GM19239 (cell line): ENCODE measurements at places on chromosomes 3 and 15.

DNA sequence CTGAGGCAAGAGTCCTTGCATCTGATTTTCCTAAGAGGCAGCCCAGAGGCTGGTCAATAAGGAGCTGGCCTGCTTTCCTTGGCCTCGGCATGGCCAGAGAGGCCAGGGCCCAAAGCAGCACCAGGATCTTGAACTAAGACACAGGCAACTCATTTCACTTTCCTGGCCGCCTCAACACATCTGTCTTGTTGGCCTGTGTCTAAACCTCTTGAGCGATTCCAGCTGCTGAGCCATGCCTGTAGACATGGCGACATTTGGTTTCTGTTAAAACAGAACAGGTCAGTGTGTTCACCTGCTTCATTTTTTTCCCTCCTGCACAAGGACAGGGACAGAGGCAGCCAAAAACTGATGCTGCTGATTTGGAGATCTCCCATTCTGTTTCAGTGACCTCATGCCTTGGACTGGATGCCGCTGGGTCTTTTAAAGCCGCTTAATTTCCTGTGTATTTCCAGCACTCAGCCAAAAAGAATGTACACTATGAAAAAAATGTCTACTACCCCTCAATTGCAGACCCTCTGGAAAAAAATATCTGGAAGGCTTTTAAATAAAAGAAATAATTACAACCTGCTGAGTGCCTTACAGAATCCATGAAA is 266.6 kb upstream of the ICE2 start:
- no peak for DNase-seq

DNA sequence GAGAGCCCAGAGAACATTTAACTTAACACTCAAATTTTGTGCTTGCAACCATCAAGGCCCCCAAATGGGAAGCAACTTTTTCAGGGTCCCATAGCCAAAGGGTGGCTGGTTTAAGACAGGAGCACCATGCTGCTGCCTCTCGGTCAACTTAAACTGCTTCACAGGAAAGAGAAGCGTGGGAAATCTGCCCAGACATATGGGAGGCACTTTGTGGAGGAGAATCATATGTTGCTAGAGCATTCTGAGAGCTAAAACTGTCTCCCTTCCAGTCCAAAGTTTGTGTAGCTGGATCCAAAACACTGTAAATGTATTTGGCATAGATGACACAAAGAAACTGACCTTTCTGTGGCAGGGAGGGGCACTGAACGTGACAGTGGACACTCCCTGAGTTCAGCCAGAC is 305.9 kb upstream of the RORA start:
- no peak for DNase-seq

GRCh38 chr3:189529889-189530471 is 101.2 kb upstream of the TP63 start:
- no peak for DNase-seq

DNA sequence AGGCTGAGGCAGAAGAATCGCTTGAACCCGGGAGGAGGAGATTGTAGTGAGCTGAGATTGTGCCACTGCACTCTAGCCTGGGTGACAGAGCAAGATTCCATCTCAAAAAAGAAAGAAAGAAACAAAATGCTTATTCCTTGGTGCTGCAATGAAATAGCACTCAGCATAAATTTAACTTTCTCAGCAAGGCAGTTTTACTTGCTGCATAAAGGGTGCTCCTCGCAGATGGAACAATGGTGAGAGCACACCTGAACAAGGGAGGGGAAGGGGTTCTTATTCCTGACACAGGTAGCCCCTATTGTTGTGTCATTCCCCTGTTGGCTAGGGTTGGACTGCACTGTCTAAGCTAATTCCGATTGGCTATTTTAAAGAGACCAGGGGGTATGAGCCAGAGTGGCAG is 17.1 kb downstream of the PAK2 start:
- no peak for DNase-seq

GRCh38 chr3:88030210-88030609 is 28.6 kb downstream of the CGGBP1 start:
- DNase-seq, result no peak

GRCh38 chr15:54082836-54083492 is 104.7 kb downstream of the UNC13C start:
- peak; percentile 3 for DNase-seq
